ENCODE measurements at places on chromosomes 3 and 15. TPM values are rescaled to one million over a fixed set of nuclear protein-coding genes. Genes with fewer than 3 reads are reported as not detected.

- DNase-seq, result no peak
Observed at GRCh38 chr3:72336821-72337479, 511.3 kb downstream of the SHQ1 start.

DNA sequence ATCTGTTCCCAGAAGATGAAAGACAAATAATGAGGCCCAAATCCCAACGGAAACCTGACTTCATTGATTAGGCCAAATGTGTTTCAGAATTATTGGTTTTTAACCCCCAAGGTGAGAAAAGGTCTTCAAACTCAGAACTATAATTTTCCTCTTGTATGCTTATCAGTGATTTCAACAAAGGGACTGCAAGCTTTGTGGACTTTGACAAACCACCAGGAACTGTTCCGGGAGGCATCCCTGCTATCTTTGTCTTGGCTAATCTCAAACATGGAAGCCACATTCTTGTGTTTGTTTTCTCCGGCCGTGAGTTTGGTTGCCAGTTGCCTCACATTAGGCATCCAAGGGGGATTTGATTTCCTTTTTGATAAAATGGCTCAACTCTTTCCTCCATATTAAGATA is 19.5 kb downstream of the ARHGEF3 start:
- no peak for DNase-seq

GRCh38 chr3:177057768-177058167 is 139.5 kb downstream of the TBL1XR1 start:
- no peak for DNase-seq

GRCh38 chr3:126397610-126398422 is 3.1 kb downstream of the CFAP100 start:
- no peak for DNase-seq

Gene GTPBP8
- 11.6 TPM for total RNA-seq

Gene GJD2
- total RNA-seq, result not detected

Gene ADIPOQ
- total RNA-seq, result not detected

Data from HFFc6 (cell line).